ENCODE measurements at places on chromosomes 1 and 21.

DNA sequence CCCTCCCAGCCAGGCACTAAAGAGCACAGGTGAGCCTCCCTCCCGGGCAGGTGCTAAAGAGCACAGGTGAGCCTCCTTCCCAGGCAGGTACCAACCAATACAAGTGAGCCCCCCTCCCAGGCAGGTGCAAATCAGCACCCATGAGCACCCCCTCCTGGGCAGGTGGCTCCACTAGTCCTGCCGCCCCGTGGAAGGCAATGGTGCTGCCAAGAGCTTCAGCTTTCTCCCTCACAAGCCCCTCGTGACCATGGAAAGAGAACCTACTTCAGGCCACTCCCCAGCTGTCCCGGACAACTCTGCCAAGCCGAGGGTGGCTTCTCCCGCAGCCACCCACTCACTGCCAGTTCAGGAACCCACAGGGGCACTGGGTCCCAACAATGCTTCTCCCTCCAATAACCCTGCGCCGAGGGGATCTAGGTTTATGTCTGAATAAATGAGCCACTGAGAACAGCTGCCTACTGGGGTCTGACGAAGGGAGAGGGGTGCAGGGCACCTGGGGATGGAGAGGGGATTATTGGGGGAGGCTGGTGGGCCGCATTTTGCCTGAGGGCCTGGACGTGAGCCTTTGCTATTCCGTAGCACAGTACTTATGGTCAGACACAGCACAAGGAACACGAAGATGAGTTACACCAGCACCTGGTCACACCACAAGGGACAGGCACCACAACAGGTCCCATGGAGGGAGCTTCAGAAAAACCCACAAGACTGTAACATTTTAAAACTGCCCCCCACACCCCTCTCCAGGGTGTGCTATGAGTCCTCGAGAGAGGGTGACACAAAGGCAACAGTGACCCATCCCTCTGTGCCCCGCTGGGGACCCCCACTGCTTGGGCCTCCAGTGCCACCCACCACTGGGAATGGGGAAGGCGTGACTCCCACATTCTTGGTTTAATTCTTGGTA lies 46.3 kb downstream of the PRDM15 start:
- DNase-seq, result no peak

- no peak for DNase-seq
These were observed 157.8 kb downstream of the RERE start for GRCh38 chr1:8659593-8659992.

- no peak for DNase-seq
These were observed 141.2 kb downstream of the VPS13D start for GRCh38 chr1:12371053-12371452.

GRCh38 chr1:167012570-167012969 lies 23.5 kb downstream of the MAEL start:
- DNase-seq, result no peak

DNA sequence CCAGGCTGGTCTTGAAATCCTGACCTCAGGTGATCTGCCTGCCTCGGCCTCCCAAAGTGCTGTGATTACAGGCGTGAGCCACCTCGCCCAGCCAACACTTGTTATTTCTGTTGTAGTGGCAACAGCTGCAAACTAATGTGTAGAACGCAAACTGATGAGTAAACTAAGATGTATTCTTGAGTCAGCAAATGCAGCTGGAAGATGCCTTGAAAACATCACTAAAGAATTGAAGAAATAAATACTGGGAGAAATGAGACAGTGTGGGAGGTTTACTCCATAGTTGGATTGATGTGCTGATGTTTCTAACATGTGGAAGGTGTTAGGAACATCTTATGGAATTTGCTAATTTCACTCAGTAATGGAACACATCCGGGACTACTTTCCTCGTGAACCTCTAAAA lies 61.3 kb upstream of the KCNE2 start:
- DNase-seq, result no peak

DNA sequence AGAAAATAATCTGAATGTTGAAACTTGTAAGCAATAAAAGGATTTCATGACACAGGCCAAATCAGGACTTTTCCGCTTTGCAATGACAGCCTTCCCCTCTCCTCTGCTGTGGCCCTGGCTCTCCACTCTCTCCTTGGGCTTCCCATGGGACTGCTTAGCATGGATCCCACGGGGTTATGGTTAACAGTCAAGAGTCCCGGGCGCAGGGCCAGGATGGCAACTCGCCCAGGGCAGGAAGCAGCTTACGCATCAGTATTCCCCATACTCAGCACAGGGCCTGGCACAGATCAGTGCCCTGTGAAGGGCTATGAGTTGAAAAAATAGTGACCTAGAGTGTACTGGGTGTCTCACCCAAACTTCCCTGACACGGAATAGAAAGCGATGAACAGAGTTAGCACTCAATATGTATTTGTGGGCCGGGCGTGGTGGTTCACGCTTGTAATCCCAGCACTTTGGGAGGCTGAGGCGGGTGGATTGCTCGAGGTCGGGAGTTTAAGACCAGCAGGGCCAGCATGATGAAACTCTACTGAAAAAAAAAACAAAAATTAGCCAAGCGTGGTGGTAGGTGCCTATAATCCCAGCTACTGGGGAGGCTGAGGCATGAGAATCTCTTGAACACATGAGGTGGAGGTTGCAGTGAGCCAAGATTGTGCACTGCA lies 29.1 kb upstream of the GRHL3 start:
- no peak for DNase-seq

GRCh38 chr1:93603601-93604000 lies 78.0 kb downstream of the BCAR3 start:
- DNase-seq, result no peak

GRCh38 chr1:167720965-167721616 lies 691 bp upstream of the MPZL1 start:
- no peak for DNase-seq

Data from eye (tissue), 1 donor.